ENCODE measurements at places on chromosomes 1 and 21. TPM values are rescaled to one million over a fixed set of nuclear protein-coding genes. Genes with fewer than 3 reads are reported as not detected.

DNA sequence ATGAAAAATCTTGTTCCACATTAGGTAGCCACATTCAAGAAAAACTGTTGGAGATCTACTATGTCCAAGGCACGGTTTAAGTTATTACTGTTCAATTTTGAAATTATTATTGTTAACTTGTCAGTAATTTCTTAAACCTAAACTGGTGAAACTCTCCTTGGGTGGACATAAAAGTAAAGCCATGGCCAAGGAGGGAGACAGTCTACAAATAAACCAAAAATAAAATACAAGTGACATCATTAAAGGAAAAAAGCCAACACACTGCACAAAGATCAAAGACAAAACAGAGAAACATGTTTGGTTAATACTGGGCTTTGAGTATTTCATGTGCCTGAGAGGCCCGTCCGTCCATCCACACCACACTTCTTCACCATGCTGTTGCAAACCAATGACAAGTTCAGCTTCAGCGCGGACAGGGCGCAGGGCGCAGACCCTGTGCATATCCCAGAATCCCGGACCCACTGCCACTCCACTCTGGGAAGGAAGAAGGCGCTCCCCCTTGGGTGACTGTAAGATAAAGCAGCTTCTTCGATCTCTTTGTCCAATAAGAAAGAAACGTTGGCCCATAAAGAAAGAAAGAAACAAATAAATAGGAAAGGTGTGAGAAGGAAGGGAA is 918 bp upstream of the RASAL2 start:
- DNase-seq: no peak

GRCh38 chr1:186082235-186082937 is 292.7 kb downstream of the TPR start:
- peak; percentile 45 for DNase-seq

- no peak for DNase-seq
Measured at GRCh38 chr1:90833466-90834110, 116.5 kb upstream of the BARHL2 start.

GRCh38 chr1:110672001-110672752 is 2.6 kb downstream of the KCNA3 start:
- DNase-seq: peak; percentile 91

DNA sequence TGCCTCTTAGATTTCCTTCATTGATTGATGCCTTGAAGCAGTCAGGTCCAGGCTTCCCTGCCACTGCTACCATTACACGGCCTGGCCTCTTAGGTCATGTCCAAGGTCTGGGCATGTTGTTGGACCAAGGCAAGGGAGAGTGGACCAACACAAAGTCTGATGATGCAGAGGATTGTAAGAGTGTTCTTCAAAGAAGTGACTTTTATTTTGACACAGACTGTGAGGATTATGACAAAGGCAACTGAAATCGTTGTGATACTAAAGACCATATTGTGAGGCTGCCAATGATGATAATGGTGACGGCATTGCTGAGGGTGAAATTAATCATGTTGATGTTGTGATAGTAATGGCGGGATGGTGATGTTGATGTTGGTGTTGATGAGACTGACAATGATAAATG is 149.5 kb downstream of the GRIK3 start:
- DNase-seq: no peak

DNA sequence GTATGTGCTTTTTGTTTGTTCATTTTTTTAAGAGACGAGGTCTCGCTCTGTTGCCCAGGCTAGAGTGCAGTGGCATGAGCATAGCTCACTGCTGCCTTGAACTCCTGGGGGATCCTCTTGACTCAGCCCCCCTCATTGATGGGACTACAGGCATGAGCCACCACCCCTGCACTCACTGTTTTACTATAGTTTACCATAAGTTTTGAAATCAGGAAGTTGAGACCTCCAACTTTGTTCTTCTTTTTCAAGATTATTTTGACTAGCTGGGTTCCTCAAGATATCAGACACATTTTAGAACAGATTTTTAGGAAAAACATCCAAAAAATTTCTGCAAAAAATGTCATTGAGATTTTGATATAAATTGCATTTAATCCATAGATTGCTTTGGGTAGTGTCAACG is 120.4 kb upstream of the FGGY start:
- no peak for DNase-seq

DNA sequence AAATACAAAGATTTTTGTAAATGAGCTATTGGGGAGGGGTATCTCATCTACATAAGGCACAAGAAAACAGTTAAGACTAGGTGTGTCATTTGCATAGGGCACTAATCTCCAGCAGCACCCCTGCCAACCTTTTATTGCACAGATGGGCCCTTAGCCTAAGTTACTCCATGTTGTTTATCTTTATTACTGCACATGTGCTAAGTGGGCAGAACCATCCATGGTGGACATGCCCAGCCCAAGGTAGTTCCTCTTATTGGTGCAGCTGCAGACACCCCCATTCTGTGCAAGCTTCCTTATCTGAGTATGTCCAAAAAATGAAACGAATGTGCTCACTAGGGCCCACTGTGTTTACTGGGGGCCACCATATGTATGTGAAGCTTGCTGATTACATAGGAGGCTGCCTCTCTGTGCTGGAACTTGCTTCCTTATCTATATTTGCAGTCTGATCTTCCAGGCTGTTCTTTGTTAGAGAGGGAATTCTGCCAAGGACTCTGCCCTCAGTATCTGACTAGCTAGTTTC is 77.3 kb upstream of the NEK7 start:
- DNase-seq: no peak

GRCh38 chr21:45263534-45263933 is 24.2 kb downstream of the POFUT2 start:
- peak; percentile 19 for DNase-seq

GRCh38 chr1:41657679-41658295 is 173.3 kb upstream of the EDN2 start:
- DNase-seq: no peak

- DNase-seq: no peak
Measured at GRCh38 chr1:14737561-14738094, 139.1 kb downstream of the KAZN start.

- no peak for DNase-seq
Measured at GRCh38 chr1:63497577-63497976, 25.4 kb downstream of the ITGB3BP start.

DNA sequence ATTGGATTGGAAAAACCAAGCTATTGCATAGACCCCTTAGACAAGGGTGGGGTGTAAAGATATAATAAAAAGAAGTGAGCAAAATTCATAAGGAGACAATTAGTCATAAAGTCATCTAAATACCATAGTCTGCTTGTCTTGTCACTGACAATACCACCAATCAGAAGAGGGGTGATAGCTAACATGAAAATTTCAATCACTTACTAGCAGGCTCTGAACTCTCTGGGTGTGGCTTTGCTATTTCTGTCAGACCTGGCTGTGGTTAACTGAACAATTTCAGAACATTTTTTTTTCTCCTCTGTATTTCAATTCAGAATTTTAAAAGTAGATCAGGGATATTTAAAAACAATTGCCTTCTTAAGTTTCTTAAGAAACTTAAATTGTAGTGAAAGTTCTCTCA is 158.5 kb upstream of the PRMT6 start:
- no peak for DNase-seq

- no peak for DNase-seq
Measured at GRCh38 chr1:64497088-64497883, 27.4 kb downstream of the CACHD1 start.

Gene GBP1
- 106 TPM for total RNA-seq

Gene RNF2
- 24.9 TPM for total RNA-seq

Gene SLAMF9
- not detected for total RNA-seq

Gene CYYR1
- not detected for total RNA-seq

Gene GLIS1
- total RNA-seq: not detected

Gene ZNF436
- 5.3 TPM for total RNA-seq

Gene EPHX1
- 0.68 TPM for total RNA-seq

Gene ST6GALNAC5
- not detected for total RNA-seq

Gene FAM177B
- not detected for total RNA-seq

Gene SELL
- total RNA-seq: 61.4 TPM

Gene SYF2
- total RNA-seq: 33.8 TPM

Gene LIPI
- total RNA-seq: not detected

All from activated CD8-positive, alpha-beta memory T cell treated with anti-CD3 and anti-CD28 coated beads, Interleukin-2, amount 10 ng/mL, durations not matched to agents 7 days and 5 days (primary cell).